ENCODE measurements at places on chromosomes 16 and 17. TPM values are rescaled to one million over a fixed set of nuclear protein-coding genes. Genes with fewer than 3 reads are reported as not detected.
A peak's percentile ranks its signal among the peaks of the same experiment; 100 is the strongest.

DNA sequence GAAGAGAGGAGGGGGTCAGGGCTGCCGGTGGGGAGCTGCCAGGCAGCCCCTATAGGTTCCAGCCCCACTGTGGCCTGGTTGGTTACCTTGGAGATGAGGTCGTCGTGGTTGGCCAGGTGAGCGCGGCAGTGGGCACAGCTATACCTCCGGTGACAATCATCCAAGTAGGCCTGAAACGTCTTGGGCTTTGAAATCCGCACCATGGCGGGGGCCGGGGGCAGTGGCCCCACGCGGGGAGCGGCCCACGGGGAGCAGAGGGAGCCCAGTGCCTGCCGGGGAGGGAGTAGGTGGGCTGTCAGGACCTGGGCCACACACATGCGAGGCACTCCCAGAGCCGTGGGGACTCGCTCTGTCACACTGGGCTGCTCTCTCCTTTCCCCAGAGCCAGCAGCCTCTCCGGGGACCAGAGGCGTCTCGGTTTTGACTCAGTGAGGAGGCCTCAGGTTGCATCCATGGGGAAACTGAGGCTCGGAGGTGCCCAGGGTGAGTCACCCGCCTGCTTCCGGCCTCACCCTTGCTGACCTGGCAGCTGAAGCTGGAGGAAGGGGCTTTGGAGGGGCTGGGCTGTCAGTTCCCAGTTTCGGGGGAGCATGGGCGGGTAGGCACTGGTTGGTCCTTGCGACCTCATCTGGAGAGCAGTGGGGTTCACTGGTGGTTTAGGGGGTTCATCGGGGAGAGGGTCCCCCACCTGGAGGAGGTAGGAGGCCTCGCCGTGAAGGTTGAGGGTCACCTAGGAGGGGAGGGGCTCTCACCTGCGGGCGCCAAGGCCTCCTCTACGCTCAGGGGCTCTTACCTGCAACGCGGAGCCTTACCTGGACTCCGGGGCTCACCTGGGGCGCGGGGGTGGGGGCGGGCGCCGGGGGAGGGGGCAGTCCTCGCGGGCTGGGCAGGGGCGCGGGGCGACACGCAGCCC lies 591 bp downstream of the YPEL3 start:
- no peak for DNase-seq

DNA sequence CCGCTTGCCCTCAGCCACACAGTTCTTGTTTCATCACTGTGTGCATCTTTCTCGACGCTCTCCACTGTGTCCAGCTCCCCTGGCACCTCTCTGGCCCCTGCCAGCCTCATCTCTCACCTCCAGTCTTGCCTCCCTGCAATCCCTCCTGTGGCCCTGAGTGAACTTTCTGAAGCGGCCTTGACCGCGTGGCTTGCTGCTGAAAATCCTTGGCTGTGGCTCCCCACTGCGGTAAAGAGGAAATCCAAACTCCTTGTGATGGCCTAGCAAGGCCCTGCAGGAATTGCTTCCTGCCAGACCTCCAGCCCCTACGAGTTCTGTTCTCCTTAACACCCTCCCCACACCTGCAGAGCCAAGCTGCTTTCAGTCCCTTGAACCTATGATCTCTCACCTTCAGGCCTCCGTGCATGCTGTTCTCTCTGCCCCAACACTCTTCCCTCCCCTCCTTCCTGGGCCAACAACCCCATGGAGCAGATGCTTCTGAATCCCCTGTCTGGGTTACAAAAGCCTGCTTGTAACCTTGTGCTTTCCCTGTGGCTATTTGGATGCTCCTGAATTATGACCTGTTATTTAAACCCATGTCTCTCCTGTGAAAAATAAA lies 33.6 kb upstream of the BRD7 start:
- DNase-seq, result no peak

DNA sequence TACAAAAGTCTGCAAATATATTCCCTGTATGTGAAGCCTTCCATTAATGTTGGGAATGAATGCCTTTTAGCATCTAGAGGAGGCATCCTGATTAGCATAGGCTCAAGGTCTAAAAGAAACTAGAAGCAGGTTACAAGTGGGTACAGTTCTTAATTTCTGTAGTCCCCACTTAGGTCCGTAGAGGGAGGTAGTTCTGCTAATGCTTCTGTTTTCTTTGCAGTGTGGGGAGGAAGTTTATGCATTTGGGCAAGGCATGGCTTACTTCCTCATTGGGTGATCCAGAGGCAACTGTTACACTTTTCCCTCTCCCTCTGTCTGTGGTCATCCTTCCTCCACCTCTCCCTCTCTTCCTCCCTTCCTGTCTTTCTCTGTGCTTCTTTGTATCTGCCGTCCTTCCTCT lies 108.4 kb upstream of the ZKSCAN2 start:
- no peak for DNase-seq

GRCh38 chr17:58161566-58161965 lies 5.2 kb upstream of the OR4D2 start:
- no peak for DNase-seq

GRCh38 chr16:1707193-1707790 lies 1.3 kb downstream of the MAPK8IP3 start:
- DNase-seq, result no peak

Gene TUBG2
- total RNA-seq, result 7.7 TPM

DNA sequence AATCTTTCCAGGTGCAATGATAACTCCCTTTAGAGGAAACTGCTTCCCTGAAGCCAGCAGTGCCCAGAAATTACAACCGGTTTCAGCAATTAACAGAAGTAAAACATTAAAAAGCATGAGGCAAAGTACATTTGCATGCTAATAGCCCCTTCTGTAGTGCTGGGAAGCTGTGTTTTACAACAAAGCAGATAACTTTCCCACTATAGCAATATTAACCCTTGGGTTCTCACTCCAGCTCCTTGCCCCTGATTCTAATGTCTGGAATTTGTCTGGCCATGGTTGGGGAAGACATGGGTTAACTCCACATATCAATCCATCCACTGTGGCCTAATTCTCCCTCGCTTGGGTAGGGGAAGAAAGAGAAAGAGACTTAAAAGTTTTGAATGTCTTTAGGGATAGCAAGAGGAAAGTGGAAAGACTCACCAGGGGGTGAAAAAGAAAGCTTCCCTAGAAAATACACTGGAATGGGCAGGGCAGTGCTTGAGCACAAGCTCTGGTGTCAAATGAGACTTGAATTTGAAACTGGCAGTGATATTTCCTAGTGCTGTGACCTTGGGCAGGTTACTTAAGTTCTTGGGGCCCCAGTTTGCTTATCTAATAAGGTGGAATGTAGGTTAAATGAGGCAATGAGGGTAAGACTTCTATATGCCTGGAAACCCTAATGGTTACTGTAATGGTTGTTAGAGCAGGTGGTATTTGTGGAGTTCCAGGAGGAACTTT lies 102.0 kb downstream of the SOX9 start:
- no peak for DNase-seq

DNA sequence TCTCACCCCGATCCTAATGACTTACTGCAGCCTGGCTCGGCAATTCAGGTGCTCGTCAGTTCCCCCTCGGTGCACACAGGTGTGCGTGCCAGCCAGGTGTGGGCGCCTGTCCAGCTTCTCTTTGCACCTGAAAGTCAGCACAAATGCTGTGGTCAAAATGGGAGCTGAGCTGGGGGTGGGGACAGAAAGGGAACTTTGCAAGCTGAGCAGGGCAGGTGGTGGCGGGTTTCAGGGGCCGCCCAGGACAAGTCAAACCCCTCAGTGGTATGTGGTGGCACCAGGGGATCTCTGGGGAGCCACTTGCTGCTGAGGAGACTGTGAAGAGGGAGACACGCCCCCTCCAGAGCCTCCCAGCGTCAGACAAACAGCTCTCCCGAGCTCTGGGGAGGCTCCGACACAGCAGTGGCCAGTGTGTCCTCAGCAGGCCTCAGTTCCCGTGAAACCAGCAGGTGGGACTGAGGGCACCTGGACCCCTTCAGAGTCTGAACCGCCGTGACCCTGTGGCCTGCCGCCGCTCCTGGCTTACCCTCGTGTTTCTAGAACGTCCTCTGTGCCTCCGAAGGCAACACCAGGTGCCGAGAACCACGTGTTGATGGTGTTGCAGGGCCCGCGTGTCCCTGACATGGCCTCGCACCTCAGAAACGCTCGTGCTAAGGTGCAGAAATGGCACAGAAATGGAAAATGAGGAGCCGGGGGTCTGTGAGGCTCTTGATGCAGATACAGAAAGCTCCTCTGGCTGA lies 233.5 kb upstream of the TNRC6C start:
- DNase-seq, result peak; percentile 25

DNA sequence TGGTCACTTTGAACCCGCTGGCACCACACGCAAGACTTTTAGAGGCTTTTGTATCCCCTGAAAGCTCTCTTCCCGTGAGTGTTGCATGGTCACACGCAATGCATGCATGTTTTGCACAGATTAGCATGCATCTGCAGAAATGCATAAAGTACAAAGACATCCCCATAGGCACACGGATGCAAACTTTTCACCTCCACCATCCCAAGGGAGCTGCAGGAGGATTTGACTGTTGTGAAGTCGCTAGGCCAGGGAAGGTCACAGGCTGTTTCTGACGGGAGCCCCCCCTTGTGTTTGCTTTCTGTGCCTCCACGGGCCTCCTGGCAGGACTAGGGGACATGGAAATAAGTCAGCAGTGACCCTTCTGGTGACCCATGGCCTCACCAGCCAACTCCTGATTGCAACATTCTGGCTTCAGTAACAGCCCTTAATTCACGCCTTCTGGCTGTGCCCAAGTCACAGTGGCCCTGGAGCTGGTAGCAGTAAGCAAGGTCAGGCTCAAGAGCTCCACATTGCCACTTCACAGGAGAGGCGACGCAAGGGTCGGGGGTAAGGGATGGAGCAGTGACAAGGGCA lies 45.1 kb downstream of the SOX9 start:
- DNase-seq, result no peak

Gene PITPNM3
- total RNA-seq, result 0.49 TPM

DNA sequence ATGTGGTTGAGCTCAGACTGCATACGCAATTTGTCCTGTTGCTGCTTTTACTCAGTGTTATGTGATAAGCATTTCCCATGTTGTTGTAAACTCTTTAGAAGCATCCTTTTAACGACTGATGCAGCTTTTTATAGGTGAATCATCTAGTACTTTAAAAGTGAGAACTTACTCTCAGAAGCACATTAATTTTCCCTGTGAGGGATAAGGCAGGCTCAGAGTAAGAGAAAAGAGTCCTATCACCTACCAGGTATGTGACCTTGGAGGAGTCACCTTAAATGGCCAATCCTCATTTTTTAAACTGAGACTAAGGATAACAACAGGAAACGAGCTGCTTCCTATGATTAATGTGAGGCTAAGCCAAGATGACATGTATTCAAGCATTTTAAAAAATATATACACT lies 34.4 kb upstream of the GAN start:
- no peak for DNase-seq

Gene C17orf78
- total RNA-seq, result not detected

- DNase-seq, result no peak
Observed at GRCh38 chr16:79997257-79997656, 396.7 kb upstream of the MAF start.

Gene CX3CL1
- total RNA-seq, result 1.2 TPM

Gene NXPH3
- total RNA-seq, result 0.11 TPM

DNA sequence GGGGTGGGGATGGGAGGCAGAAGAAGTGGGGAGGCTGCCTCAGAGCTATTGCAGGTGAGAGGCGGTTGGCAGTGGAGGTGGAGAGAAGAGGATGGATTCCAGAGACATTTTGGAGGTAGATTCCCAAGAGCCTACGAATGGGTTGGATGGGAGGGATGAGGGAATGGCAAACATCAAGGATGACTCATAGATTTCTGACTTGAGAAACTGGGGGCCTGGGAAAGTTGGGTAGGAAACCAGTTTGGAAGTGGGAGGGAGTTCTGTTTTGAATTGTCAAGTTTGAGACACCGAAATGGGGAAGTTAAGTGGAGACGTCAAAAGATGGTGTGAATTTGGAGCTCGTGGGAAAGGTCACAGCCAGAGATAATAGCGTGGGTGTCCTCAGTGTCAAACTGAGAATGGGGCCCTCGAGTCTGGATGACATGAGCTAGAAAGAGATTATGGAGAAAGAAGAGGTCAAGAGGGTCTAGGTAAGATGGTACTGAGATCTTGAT lies 6.2 kb upstream of the CYLD start:
- peak; percentile 81 for DNase-seq

GRCh38 chr17:50360486-50361115 lies 12.4 kb downstream of the MRPL27 start:
- no peak for DNase-seq

GRCh38 chr17:8466456-8466855 lies 30.8 kb downstream of the NDEL1 start:
- no peak for DNase-seq

DNA sequence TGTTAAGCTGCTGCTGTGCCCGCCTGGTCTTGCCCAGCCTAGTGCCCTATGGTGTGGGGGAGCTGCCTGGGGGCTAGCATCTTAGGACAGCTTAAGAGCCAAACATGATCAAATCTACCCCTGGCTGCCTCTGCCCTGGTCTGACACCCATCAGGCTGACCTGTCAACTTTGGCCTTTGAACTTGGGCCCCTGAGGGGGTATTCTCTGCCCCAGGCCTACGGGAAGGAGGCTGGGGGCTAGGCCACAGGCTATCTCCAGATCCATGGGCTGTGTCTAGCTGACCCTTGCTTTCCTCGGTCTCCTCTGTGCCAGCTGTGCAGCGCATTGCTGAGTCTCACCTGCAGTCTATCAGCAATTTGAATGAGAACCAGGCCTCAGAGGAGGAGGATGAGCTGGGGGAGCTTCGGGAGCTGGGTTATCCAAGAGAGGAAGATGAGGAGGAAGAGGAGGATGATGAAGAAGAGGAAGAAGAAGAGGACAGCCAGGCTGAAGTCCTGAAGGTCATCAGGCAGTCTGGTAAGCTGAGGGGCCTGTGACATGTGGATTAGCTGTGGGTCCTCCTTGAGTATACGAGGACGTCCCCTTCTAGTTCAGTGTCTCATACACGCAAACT lies 3.3 kb upstream of the STARD3 start:
- DNase-seq, result no peak

GRCh38 chr17:58326609-58327362 lies 1.8 kb downstream of the TSPOAP1 start:
- no peak for DNase-seq

DNA sequence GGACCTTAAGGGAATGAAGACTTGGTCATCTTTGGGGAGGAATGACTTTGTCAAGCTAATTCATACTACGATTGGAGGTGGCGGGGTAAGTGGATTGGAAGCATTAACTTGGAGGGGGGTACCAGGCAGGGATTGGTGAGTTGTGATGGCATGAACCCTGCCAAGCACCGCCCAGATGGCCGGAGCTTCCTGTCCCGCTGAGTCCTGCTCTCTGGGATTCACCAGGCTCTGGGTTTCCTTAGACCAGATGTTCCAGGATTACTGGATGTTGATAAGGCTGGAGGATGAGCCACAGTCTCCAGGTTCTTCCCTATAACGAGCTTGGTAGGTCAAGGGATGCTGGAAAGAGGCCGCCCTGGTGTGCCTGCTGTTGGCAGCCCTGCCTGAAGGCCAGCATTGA lies 154.9 kb downstream of the SDK2 start:
- DNase-seq, result no peak

- DNase-seq, result no peak
Observed at GRCh38 chr17:28497931-28498330, 8.2 kb upstream of the FOXN1 start.

GRCh38 chr16:79871906-79872305 lies 271.4 kb upstream of the MAF start:
- no peak for DNase-seq

Gene BIRC5
- 73.8 TPM for total RNA-seq

GRCh38 chr17:39064374-39064773 lies 87.1 kb downstream of the PLXDC1 start:
- no peak for DNase-seq

Gene PRRT2
- total RNA-seq, result 0.35 TPM

GRCh38 chr16:67936124-67936879 lies at the start of gene PSMB10:
TSS of gene PSMB10 (minus strand) at chr16:67936850. CDS start at chr16:67936749, 101 bp downstream.
- no peak for DNase-seq

Gene TBC1D3I
- not detected for total RNA-seq

Data from GM12878 (cell line).